ENCODE measurements at places on chromosomes 2 and 18. TPM values are rescaled to one million over a fixed set of nuclear protein-coding genes. Genes with fewer than 3 reads are reported as not detected.
A peak's percentile ranks its signal among the peaks of the same experiment; 100 is the strongest.

- peak; percentile 48 for DNase-seq
These were observed 558 bp downstream of the DNAJC10 start for GRCh38 chr2:182716650-182716979.

- DNase-seq, result no peak
These were observed 116.9 kb downstream of the SMAD7 start for GRCh38 chr18:48833701-48834412.

- no peak for DNase-seq
These were observed 68.8 kb upstream of the DPP10 start for GRCh38 chr2:114373591-114373990.

Gene POMC
- not detected for total RNA-seq

- no peak for DNase-seq
These were observed 4.9 kb upstream of the PDCD1 start for GRCh38 chr2:241863536-241863954.

Gene IL1RL2
- not detected for total RNA-seq

GRCh38 chr2:68411397-68412126 lies 46.5 kb downstream of the PLEK start:
- DNase-seq, result no peak

Gene EVX2
- not detected for total RNA-seq

GRCh38 chr2:46954951-46955571 lies 39.5 kb upstream of the MCFD2 start:
- DNase-seq, result peak; percentile 37

GRCh38 chr2:65498396-65498795 lies 66.0 kb upstream of the SPRED2 start:
- no peak for DNase-seq

GRCh38 chr2:230664128-230664527 lies 48.5 kb upstream of the CAB39 start:
- DNase-seq, result no peak

Gene GPR75
- 2.3 TPM for total RNA-seq

Gene CTLA4
- total RNA-seq, result 0.11 TPM

- no peak for DNase-seq
These were observed at the start of gene NOL4 for GRCh38 chr18:34224423-34225217. TSS of gene NOL4 (minus strand) at chr18:34224913. CDS start at chr18:34223253, 1,660 bp downstream.

- peak; percentile 72 for DNase-seq
These were observed 2.4 kb upstream of the HOXD8 start for GRCh38 chr2:176126929-176127773.

DNA sequence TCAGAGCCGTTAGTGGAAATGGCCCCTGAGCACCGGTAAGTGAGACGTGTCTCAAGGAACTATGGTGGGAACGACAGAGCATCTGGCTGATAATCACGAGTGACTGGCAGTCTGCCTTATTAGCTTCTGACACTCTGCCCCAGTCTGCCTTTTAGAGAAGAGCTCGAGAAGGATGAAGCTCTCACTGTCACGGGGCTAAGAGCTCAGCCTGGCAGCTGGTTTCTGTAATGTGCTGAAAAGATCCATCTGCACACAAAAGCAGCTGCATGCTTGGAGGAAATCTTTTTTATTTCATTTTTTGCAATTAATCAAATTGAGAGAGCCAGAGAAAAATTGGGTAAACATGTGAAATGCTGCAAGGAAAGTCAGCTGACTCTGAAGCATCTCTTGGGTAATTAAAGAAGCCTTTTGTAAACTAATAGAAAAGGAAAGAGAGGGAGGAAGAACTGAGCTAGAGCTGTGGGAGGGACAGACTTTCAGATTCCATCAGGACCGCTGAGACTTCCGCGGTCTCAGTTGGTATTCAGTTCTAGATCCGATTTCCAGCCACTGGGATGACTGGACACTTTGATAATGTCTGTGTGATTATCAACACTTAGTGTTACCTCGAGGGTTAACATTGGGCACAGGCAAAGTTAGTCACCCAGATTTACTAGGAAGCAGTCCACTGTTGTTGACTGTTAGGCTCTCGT lies 24.4 kb downstream of the MBP start:
- DNase-seq, result no peak

Gene ZSWIM2
- not detected for total RNA-seq
